ENCODE measurements at places on chromosomes 4 and X.

GRCh38 chrX:41384051-41384705, 50.2 kb downstream of the DDX3X start:
- peak; percentile 76 for DNase-seq

DNA sequence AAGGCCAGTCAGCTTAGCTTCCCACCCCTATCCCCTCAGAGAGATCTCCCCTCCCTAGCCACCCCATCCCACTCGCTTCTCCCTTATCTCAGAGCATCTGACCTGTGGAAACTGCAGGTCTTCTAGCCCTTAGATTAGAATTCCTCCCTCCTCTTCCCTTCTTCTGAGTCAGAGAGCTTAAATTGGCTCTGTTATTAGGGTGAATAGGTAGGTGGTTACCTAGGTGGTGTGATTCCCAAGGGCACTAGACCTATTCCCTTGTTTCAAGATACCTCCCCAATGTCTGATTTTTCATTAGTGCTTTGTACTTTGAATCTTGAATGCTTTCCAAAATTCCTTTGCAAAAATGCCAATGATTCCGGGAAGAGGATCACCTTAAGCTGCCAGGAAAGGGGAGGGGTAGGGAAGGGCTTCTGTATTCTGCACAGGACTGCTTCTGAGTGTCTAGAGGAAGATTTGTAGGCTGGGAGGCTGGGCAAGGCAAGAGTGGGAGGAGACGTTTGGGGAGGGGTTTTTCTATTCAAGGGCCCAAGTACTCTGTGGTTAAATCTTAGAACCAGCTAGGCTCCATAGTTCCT, 24.5 kb upstream of the MSN start:
- DNase-seq, result peak; percentile 47

DNA sequence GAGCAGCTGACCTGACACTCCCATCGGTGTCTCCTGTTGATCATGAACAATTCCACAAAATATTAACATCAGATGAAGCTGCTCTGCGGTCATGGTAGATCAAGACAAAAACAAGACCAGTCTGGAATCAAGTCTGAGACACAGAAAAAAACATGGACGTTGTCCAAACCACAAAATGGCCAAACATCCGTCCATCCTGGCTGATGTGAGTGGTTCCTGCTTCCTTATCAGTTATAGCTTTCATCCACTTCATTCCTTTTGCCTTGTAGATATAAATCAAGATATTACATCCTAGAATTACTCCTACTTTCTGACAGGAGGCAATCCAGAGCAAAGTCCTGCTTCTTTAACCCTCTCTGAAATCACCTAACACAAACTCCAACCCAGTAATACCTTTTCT, 28.8 kb upstream of the PCSK1N start:
- peak; percentile 52 for DNase-seq

DNA sequence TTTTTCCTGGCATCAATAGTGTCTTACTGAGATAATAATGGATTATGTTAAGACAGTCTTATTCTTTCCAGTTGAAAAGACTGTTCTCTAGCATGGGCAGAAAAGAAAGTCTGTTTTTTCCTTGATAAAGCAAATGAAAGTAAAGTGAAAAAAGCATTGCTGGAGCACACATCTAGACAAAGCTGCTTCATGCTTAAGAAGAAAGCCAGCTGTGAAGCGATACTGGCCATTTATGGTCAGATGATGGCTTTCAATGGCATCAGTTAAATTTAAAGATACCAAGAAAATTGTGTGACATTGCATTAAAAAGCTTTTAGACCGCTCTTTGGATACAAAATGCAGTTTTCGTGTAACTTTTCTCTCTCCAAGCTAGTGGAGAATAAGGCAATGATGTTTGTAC, 242.1 kb upstream of the TRAM1L1 start:
- DNase-seq, result no peak

- DNase-seq, result no peak
Measured at GRCh38 chr4:7759216-7759615, 180.4 kb downstream of the AFAP1 start.

GRCh38 chrX:5307416-5307815, 921.3 kb downstream of the NLGN4X start:
- DNase-seq, result no peak

DNA sequence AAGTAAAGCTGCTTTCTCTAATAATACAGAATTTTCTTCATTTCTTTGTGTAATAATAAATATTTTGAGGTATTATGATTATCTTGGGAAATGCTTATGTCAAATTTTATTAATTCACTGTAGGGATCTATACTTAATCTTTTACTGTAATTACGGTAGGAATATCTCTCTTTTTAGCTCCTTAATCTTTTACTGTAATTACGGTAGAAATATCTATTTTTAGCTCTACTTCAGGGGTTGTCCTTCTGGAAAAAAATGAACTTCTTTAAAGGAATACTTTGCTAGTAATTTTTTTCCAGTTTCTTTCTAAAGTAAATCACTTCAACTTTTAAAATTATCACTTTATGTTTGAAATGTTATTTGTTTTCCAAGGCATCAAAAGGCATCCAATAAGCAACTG, 2229.4 kb upstream of the AGA start:
- DNase-seq, result peak; percentile 7

DNA sequence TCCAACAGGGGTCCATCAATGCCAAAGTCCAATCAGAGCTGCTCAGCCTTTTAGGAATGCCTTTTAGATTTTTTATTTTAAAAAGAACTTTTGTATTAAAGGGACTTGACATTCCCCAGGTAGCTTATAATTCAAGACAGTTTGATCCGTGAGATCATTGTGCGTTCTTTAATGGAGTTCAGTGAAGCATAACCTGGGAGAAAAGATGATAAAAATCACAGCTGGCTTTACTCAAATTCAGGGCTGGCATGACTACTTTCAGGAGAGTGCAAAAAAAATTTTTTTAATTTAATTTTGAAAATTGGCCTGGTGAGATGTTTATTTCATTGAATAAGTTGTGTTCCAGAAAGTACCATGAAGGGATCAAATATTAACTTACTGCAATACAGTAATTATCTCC, 118.2 kb downstream of the VCX2 start:
- no peak for DNase-seq

- no peak for DNase-seq
Measured at GRCh38 chrX:136856551-136856950, 24.0 kb downstream of the RBMX start.

DNA sequence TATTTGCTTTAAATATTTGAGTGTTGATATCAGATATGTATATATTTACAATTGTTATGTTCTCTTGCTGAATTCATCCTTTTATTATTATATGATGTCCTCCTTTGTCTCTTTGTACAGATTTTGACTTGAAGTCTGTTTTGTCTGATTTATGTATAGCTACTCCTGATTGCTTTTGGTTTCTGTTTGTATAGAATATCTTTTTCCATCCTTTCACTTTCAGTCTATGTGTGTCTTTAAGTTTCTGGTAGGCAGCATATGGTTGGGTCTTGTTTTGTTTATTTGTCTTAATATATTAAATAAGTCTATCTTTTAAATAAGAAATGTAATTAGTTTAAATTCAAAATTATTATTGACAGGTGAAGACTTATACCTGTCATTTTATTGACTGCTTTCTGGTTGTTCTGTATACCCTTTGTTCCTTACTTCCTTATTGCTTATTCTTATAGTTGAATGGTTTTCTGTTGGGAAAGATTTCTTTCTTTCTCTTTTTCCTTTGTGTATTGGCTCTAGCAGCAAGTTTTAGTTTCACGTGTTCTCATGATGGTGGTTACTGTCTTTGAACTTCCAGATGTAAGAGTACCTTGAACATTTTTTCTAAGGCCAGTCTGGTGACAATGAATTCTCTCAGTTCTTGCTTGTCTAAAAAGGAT, 31.1 kb downstream of the RAB28 start:
- DNase-seq, result no peak

DNA sequence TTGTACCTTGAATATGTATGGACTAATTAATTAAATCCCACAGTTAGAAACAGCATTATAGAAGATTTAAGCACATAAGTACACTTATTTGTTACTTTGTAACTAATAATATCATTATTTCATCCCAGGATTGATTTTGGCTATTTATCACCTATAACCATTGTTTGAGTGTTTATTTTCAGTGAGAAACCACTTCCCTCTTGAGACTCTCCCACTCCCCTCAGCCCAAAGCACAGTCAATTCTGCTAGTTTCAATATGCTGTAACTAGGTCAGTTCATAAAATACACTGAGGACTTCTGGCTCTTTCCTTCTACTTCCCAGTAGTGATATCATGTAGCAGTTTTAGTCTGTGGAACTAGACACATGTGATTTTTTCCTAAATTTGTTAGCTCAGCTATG, 16.3 kb downstream of the OFD1 start:
- no peak for DNase-seq
